ENCODE measurements at places on chromosomes 5 and 9. TPM values are rescaled to one million over a fixed set of nuclear protein-coding genes. Genes with fewer than 3 reads are reported as not detected.

Gene GAS1
- total RNA-seq: 14.5 TPM

Gene AGPAT2
- total RNA-seq: 51.3 TPM

Gene C5orf52
- not detected for total RNA-seq

Gene FAM193B
- 14.6 TPM for total RNA-seq

Gene PRR7
- total RNA-seq: 21.4 TPM

Gene GAPVD1
- 37.1 TPM for total RNA-seq

Gene NTRK2
- 0.29 TPM for total RNA-seq

Gene C5orf46
- 2.6 TPM for total RNA-seq

Gene MARCHF3
- total RNA-seq: 9.9 TPM

Gene FCN2
- not detected for total RNA-seq

Gene GADD45G
- 9.3 TPM for total RNA-seq

Gene NAIP
- 1.9 TPM for total RNA-seq

Gene SLC24A2
- total RNA-seq: 0.21 TPM

Gene FOCAD
- 15.4 TPM for total RNA-seq

Gene LCN10
- not detected for total RNA-seq

Gene TARS1
- total RNA-seq: 395 TPM

Gene EXOSC2
- total RNA-seq: 71.9 TPM

Gene TYRP1
- 4.5 TPM for total RNA-seq

Gene SPINK13
- total RNA-seq: not detected

Gene PCAT7
- total RNA-seq: not detected

Gene GFPT2
- 124 TPM for total RNA-seq

Gene SV2C
- total RNA-seq: 0.03 TPM

Gene CSF1R
- total RNA-seq: not detected

Gene SLC34A3
- not detected for total RNA-seq

Gene PPP3R2
- total RNA-seq: not detected

Gene YTHDC2
- 21.3 TPM for total RNA-seq

Gene SPAAR
- total RNA-seq: 0.06 TPM

Gene ZNF484
- 10.0 TPM for total RNA-seq

Gene VLDLR
- total RNA-seq: 14.8 TPM

Gene TNFSF8
- total RNA-seq: not detected

Gene RGS7BP
- 0.09 TPM for total RNA-seq

Gene ROPN1L
- total RNA-seq: not detected

Gene ARL14EPL
- not detected for total RNA-seq

Gene FOXD4
- not detected for total RNA-seq

Gene MEF2C
- 5.2 TPM for total RNA-seq

Gene IFNE
- total RNA-seq: not detected

Gene TRAF1
- total RNA-seq: 11.6 TPM

Gene GPR150
- 0.29 TPM for total RNA-seq

Gene MZB1
- total RNA-seq: not detected

Gene DOCK8
- 1.3 TPM for total RNA-seq

Gene CTXN3
- not detected for total RNA-seq

Gene SLF1
- 21.6 TPM for total RNA-seq

Gene GDA
- 3.7 TPM for total RNA-seq

Gene ABO
- not detected for total RNA-seq

Gene SLC6A19
- not detected for total RNA-seq

Gene PCDHGC4
- 0.18 TPM for total RNA-seq

Gene TPM2
- 793 TPM for total RNA-seq

Gene LCN2
- total RNA-seq: not detected

Gene DIPK1B
- total RNA-seq: 6.6 TPM

Gene GBGT1
- total RNA-seq: 13.9 TPM
